Trophoblast cell (in vitro differentiated cells and primary cell): ENCODE measurements at places on chromosomes 1 and 21.

- DNase-seq: peak; percentile 13
These were observed 53.4 kb downstream of the RPS6KA1 start for GRCh38 chr1:26582836-26583460.

DNA sequence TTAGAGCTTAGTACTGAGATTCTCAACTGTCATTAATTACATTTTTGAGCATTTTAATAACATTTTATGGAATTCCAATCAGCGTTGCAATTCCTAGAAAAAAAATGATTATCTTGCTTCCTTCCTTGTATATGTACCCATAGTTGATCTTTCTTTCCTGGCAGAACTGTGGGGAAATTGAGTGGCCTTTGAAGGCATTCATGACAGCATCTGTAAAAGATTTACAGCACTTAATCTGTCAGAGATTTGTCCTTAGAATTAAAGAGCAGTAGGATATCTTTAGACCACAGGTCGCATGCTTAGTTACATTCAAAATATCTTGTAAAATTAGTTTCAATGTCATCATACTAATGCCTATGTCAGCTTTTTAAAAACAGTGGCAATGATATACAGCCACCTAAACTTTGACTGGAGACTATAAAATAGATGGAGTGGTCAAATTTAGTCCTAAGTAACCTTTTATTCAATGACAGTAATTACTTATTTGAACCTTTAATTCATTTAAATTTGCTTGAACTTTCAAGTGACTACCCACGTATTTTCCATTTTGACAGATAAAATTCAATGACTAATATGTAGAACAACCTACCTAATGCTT is 692.0 kb downstream of the NCAM2 start:
- no peak for DNase-seq

GRCh38 chr1:201214461-201214860 is 23.8 kb downstream of the IGFN1 start:
- no peak for DNase-seq

GRCh38 chr21:39531064-39531463 is 79.3 kb downstream of the SH3BGR start:
- no peak for DNase-seq

GRCh38 chr1:87986130-87986866 is 657.6 kb downstream of the LMO4 start:
- DNase-seq: no peak

- no peak for DNase-seq
These were observed 11.1 kb downstream of the ECE1 start for GRCh38 chr1:21278860-21279845.

GRCh38 chr1:121546830-121547591 is 362.2 kb downstream of the SRGAP2C start:
- no peak for DNase-seq

GRCh38 chr1:9203511-9203982 is 31.0 kb upstream of the H6PD start:
- DNase-seq: no peak

GRCh38 chr1:44775078-44775929 is at the start of gene RPS8:
Gene RPS8, plus strand, starts transcription at chr1:44775540. Its CDS starts 57 bp downstream, at chr1:44775597.
- peak; percentile 97 for DNase-seq

GRCh38 chr1:180282401-180283044 is 52.5 kb downstream of the LHX4 start:
- no peak for DNase-seq

DNA sequence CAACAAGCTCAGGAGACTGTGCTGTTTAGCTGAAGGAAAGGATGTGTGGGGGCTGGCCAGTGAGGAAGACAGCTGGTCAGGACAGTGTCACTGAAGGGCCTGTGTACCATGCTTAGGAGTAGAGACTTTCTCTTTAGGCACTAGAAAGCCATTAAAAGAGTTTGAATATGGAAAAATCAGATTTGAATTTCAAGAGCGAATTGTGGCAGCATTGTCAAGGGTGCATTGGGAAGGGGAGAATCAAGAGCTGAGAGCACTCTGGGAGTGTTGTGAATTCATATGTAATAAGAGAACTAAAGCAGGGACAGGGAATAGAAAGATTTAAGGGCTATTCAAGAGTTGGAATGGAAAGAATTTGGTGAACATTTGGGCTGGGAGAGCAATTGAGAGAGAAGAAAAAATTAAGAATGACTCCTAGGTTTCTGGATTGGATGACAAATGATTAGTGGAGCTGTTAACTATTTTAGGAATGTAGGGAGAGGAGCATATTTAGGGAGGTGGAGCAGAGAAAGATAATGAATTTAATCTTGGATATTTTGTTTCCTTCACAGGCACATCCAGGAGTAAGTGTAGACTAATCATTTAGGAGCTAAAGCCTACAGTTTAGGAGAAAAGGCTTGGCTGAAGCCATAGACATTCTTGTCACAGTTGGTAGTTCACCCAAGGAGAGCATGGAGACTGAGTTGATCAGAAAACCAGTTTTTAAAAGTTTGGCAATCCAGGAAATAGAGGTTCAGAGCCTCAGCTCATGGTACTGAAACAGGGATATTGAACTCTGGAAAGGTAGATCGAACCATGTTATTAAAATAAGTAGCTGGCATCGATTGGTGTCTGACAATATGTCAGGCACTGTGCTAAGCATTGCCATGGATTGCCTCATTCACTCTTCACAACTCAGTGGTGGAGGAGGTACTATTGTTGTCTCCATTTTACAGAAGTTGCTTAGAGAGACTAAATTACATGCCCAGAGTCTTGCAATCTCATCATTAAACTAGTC is 23.1 kb upstream of the TOR3A start:
- DNase-seq: no peak

DNA sequence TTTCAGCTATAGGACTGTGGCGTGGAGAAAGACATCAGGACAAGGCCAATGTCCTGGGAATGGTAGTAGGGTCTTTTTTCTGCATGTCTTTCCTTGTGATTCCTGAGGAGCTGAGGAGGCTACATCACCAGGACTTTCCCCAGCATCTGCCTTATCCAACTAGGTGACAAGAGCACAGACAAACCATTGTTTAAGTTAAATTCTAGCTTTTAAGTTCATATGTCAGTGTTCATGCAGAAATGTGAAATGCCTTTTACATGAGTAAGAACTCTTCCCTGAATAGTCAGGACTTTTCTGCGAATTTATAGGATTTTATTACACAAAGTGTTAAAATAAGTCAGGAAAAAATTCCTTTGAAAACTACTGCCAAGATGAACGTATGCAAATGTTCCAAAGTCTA is 154.2 kb downstream of the PTGER3 start:
- no peak for DNase-seq

DNA sequence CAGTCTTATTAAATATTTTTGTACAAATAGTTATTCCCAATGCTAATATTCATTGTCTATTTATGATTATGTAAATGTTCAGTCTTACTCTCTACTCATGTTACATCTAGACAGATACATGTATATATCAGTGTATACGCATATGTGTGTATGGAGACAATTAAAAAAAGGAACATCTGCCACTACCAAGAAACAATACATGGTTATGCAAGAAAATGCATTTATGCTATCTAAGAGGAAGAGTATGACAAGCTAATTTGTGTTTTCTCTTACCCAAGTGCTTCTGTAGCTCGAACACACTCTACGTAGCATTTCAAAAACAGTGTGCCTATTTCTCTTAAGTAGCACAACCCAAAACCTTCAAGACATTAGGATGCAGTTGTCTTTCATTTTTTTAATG is 6.1 kb upstream of the RLF start:
- DNase-seq: no peak

- no peak for DNase-seq
These were observed 22.9 kb upstream of the SLC19A2 start for GRCh38 chr1:169508432-169509338.

DNA sequence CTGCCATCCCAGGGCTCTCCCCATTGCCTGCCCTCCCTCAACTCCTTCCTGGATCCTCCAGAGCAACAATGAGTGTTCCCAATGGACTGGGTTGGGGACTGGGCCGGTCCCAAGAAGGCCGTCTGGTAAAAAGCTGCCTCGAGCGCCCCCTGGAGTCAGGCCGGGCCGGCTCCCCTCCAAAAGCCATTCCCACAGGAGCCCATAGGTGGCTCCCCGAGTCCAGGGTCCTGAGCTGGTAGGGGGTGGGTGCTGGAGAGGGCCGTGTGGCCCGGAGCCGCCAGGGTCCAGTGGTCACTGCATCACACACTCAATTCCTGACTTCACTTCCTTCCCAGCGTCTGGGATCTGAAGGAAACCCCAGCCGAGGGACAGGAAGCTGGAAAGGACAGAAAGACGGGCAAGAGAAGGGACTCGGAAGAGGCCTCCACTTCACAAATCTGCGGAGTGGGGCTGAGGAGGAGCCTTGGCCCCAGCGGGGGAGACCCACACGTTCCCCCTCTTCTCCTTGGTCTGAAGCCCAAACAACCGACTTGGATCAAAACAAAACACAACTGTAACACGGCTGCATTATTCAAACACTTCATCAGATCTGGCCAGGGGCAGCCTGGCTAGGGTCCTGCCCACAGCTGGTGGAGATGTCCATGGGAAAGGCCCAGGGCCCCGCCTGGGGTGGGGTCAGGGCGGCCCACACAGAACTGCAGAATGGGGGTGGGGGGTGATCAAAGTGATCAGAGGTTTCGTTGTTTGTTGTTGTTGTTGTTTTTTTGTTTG is 10.9 kb upstream of the ALDH4A1 start:
- peak; percentile 73 for DNase-seq

- peak; percentile 48 for DNase-seq
These were observed 3.6 kb upstream of the CYB561D1 start for GRCh38 chr1:109490029-109490933.

GRCh38 chr1:10185759-10186158 is 24.6 kb upstream of the KIF1B start:
- no peak for DNase-seq

GRCh38 chr21:35007348-35007747 is 41.8 kb downstream of the RUNX1 start:
- no peak for DNase-seq

- no peak for DNase-seq
These were observed 64.1 kb downstream of the PEX14 start for GRCh38 chr1:10538646-10539355.

- DNase-seq: peak; percentile 93
These were observed 8.3 kb upstream of the ETS2 start for GRCh38 chr21:38797470-38797869.

DNA sequence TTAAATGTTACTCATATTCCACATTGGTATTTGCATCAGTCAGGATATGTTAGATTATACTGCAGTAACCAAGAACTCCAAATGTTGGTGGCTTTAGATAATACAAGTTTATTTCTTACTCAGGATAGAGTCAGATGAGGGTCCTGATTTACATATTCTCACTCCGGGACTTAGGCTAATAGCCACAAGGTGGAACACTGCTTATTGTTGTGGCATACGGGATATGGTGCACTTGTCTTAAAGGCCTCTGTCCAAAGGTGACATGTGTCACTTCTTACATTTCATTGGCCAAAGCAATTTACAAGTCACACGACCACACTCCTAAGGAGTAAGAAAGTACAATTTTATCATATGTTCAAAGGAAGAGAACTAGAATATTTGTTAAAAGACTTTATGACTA is 28.5 kb upstream of the ACADM start:
- no peak for DNase-seq

- DNase-seq: no peak
These were observed 207.9 kb upstream of the B3GALT2 start for GRCh38 chr1:193394336-193394735.

DNA sequence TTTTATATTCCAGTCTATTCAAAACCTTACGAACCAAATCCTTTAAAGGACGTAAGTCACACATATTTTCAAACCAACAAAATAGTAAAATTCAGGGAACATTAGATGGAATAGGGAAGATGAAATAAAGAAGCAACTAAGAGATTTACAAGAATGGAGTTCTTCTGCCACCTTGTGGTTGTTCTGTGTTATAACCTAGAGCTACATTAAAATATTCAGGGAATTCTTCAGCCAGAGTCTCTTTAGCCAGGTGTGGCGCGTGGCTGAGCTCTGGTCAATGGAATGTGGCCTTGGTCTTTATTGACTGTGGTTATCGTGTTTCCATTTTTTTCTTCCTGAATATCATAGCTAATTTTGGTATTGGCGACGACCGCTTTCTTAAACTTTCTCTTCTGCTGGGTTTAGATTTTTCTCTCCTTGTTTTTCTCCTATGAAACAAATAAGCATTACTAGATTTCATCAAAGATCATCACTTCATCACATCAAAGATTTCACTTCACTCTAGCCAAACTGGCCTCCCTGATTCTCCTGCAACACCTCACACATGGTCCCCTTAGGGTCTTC is 221.3 kb downstream of the MRPL39 start:
- DNase-seq: peak; percentile 44

GRCh38 chr1:19597496-19598309 is 46.4 kb upstream of the NBL1 start:
- peak; percentile 51 for DNase-seq

DNA sequence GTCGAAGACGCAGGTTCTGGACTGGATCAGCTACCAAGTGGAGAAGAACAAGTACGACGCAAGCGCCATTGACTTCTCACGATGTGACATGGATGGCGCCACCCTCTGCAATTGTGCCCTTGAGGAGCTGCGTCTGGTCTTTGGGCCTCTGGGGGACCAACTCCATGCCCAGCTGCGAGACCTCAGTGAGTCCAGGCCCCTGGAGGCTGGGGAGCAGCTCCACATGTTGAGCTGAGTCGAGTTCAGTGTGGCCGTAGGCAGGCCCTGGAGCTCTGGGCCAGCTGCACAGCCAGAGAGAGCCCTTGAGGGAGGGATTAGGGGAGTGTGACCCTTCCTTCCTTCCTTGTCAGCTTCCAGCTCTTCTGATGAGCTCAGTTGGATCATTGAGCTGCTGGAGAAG is 1.6 kb downstream of the ELF3 start:
- DNase-seq: no peak

DNA sequence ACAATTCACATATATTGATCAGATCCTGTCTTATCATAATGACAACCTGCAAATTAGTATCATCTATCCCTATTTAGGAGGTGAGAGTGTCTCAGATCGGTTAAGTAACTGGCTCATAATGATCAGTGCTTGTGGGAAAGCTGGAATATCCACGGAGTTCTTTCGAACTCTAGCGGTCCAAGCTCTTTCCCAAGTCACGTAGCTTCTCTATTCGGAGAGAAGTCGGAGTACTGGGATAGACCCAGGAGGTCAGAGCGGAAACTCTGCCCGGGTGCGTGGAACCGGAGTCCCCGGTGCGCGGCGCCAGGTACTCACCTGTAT is 339 bp downstream of the PTGS2 start:
- DNase-seq: no peak

DNA sequence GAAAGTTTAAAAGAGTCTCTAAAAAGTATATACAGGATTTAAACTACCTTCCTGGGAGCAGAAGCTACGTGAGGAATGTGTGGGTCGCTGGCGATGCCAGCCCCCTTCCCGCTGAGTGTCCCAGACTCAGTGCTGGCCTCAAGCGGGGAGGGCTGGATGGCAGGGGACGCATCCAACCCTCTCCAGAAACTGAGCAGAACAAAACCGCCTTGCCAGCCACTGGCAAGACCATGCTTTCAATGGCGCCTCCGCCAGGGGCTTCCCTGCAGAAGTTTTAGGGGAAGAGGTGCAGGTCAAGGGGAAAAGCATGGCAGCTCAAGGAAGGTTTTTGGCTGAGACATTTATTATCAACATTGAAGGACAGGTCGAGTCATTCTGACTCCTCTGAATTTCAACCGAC is 26.1 kb downstream of the NADK start:
- DNase-seq: no peak

DNA sequence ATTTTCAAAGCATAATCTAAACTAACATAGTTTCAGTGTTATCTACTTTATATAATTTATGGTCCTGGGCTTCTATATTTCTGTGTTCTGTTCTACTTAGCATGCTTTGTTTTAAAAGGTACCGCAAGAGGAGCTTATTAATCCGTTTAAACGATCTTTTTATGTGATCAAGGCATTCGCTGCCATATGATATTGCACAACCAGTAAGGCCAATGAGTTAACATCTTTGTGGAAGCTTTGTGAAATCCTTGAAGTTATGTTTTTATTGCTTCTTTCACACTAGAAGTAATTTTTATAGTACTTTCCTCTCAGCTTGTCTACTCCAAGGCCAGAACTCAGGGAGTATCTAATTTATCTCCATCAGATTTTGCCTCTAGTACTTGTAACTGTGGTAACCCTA is 8.9 kb downstream of the LRRC8C start:
- no peak for DNase-seq
